Nephron progenitor cell (in vitro differentiated cells): ENCODE measurements at places on chromosomes 13 and 19.

DNA sequence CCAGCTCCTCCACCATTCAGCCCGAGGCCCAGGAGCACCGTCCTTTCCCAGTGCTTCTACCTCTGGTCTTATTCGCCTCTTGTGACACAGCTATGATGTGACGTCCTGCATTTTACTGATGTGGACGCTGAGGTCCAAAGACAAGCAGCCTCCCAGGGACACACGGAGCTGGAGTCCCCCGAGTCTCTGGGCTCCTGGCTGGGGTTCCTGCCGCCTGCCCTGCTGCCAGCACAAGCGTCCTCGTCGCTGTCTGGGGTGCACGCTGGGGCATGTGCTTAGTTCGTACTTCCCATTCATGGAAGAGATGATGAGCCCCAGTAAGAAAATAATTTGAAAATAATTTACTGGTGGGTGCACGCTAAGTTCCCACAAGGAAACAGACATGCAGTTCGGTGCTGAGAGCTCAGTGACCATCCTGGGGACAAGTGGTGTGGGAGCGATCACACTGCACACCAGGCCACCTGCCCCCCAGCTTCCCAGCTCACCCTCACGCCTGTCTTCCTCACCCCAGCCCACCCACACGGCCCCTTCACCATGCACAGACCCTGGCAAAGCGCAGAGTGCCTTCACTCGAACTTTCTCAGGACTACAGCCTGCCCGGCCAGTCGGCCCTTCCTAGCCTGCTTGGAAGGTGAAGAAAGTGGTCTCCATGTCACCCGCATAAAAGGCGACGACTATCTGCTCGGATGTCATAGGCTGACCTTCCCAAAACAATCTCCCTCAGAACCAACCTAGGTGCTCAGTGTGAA is 14.2 kb upstream of the CFAP97D2 start:
- DNase-seq, result no peak

DNA sequence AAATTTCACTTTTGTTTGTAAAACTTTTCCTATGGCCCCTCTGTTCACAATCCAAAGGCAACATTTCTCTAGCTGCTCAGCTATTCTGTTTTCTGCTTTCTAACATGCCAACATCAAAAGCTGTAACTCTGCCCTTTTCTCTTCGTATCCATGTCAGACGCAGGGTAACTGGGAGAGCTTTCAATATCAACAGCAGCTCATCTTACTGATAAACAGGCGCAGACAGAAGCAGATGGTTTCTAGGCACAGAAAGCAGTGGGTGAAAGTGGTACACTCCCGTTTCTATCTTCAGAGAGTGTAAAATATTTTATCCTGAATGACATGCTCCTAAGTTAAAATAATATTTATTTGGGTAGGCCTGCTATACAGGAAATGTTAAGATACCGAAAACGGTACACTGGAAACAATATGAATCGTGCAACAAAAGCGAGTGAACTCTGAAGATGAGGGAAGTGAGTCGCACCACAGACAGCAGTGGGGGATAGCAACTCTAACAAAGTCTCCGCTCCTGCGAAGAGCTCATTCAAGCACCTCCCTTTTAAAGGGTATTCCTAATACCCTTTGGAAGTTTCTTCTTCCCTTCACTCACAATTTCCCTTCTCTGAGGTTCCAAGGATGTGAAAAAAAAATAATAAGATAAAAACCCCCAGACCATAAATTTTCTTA is 798.3 kb downstream of the GPC5 start:
- DNase-seq, result no peak

DNA sequence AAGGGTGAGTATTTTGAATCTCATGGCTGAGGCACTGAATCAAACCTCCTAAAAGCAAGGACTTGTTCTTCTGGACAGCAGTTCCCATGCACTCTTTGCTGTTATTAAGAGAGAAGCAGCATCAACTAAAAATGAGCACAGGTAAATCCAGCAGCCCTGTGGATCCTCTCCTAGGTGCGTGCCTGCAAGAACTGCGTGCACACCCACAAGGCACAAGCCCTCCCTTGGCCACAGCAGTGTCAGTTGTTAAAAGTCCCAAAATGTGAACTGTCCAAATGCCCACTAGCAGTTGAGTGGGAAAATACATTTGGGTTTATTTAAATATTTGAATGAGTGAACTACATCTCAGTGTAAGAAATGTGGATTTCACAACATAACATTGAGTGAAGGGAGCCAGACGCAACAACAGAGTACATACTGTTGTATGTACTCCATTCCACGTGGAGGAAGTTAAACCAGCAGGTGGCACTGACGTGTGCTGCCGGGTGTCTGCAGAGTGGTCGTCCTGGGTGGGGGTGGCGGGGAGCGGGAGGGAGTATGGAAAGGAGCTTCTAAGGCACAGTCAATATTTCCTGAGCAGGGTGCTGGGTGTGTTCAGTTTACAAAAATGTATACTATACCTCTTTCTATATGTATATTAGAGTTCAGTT is 266.4 kb downstream of the NALCN start:
- peak; percentile 42 for DNase-seq

- no peak for DNase-seq
Observed at GRCh38 chr13:75691183-75691582, 55.1 kb downstream of the LMO7 start.

DNA sequence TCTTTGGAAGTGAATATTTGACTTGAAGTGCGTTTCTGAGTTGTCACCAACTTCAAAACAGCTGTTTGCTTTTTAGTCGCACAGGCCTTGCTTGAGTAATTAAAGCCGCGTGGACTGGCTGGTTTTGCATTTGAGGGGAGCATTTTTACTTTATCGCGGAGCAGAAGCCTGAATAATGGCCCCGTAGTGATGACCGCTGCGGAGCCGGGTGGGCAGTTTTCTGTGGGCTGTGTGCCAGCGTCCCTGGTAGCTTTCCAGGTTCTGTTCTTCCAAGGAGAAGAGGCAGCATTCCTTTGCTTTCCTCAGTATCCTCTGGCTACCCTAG is 1.1 kb downstream of the NAA16 start:
- peak; percentile 28 for DNase-seq

DNA sequence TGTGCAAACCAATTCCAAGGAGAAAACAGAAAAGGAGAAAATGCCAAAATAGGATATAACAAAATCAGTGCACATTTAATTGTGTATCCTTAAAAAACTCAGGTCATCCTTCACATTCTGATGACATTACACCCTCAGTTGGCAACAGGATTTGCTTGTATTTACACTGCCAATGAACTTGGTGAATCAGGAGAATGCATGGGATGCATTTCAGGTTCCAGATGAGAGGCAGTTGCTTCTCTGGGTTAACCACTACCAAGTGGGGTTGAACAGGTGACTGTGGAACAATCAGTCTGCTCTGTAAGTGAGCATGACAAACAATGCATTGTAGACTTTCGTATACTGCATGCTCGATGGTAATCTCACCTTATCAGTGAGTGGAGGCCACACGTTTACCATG is 79.1 kb downstream of the STARD13 start:
- no peak for DNase-seq

DNA sequence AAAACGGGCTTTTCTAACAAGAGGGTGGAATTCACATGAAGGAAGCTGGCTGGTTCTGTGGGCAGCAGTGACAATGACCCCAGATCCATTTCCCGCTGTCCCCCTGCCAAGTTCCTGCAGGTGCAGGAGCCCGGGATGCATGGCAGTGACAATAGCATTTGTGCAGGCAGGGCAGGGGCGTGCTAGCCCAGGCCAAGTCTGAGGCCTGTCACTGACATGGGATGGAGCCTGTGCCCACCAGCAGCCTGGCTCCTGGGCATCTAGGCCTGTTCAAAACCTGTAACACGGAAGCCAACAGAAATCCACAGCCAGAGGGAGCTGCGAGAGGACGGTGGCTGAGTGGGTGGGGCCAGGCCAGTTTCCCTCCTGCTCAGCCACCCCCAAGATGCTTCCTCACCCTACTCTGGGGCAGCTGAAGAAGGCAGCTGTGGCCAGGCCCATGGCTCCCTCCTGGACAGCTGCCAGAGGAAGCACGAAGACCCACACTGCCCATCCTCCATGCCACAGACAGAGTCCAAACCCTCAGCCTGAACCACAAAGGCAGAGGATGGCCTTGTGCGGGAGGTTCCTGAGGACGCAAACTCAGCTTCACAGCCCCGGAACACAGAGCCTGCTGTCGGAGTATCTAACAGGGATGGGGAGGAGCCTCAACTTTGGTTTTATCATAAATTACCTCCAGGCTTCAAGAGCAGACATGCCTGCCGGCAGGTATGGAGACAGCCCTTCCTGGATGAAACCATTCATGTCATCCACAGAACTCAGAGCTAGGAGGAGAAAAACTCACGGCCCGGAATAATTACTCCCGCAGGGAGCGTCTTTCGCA is 74.0 kb downstream of the CEBPG start:
- no peak for DNase-seq

DNA sequence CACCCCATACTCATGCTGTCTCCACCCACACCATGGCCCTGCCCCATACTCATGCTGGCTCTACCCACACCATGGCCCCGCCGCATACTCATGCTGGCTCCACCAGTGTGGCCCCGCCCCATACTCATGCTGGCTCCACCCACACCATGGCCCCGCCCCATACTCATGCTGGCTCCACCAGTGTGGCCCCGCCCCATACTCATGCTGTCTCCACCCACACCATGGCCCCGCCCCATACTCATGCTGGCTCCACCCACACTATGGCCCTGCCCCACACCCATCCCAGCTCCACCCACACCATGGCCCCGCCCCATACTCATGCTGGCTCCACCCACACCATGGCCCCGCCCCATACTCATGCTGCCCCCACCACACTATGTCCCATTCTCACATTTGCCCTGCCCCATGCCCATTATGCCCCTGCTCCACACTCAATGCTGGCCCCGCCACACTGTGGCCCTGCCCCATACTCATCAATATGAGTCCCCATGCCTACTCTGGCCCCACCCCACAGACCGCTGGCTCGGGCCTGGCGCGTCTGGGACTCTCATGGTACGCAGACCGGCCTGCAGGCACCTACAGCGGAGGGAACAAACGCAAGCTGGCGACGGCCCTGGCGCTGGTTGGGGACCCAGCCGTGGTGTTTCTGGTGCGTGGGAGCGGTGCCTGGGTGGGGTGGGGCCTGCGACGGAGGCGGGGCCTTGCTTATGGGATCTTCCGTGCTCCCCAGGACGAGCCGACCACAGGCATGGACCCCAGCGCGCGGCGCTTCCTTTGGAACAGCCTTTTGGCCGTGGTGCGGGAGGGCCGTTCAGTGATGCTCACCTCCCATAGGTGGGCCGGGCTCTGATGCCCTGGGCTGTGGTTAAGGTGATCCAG is 3.7 kb upstream of the ARHGAP45 start:
- peak; percentile 42 for DNase-seq
